ENCODE measurements at places on chromosomes 7 and 10.

DNA sequence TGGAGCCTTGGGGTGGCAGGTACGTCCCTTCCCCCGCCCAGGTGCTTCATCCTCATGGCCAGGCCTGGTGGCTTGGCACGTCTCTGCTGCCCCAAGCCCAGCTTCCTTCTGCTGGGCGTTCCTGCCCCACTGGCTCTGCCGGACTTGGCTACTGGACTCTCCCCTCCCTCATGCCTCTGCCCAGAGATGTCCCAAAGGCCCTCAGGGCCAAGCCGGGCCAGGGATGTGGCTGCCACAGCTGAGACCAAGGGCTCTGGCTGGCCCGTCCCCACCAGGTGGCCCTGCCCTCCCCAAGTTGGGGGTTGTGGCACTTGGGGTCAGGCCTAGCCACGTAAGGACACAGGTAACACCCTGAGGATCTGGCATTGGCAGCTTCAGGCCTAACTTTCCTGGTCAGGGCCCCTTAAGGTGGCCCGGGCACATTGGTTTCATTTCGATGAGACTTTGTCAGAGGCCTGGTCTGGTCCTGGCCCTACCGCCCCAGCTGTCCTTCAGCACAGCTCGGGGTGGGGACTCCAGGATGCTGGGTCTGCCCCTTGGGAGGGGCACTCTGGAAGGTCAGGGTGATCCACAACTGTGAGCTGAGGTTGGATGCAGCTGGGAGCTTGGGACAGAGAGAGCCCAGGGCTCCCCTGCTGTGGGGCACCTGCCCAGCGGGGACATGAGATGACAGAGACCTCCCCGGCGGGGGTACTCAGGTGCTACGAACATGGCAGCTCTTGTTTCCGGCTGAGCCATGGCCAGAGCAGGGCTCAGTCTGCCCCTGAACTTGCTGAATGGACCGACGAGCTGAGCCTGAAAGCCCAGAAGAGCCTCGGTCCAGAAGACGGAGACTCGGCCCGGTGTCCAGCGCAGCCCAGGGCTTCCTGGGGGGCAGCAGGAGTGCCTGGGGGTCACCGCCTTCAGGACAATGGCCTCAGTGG is 2.9 kb downstream of the BHLHA15 start:
- DNase-seq = no peak

DNA sequence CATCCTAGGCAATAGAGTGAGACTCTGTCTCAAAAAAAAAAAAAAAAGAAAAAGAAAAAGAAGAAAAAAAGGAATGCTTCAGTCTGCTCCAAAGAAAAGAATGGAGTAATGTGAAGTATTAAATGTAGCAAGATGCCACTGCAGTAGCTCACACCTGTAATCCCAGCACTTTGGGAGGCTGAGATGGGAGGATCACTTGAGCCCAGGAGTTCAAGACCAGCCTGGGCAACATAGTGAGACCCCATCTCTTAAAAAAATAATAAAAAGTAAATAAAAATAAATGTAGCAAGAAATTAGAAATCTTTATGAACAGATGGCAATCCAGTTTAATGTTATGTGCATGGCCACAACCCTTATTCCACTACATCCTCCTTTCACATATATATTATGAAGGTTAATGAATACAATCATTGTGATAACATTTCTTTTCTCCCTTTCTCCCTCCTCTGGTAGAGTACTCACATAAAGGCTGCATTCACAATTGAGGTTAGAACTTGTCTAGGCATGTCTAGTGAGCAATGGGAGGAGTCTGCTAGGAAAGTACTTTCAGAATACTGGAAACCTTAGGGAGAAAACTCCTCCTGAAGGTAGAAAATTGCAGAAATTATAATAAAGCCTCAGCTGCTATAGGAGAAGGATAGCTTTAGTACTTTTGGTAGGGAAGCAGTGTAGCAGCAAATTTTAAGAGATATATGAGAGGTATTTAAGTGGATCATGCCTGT is 20.4 kb downstream of the KLLN start:
- DNase-seq = peak; percentile 77

GRCh38 chr7:79425665-79426064 is 27.8 kb downstream of the MAGI2 start:
- DNase-seq = no peak

GRCh38 chr10:69908124-69908523 is 106.4 kb downstream of the COL13A1 start:
- no peak for DNase-seq

DNA sequence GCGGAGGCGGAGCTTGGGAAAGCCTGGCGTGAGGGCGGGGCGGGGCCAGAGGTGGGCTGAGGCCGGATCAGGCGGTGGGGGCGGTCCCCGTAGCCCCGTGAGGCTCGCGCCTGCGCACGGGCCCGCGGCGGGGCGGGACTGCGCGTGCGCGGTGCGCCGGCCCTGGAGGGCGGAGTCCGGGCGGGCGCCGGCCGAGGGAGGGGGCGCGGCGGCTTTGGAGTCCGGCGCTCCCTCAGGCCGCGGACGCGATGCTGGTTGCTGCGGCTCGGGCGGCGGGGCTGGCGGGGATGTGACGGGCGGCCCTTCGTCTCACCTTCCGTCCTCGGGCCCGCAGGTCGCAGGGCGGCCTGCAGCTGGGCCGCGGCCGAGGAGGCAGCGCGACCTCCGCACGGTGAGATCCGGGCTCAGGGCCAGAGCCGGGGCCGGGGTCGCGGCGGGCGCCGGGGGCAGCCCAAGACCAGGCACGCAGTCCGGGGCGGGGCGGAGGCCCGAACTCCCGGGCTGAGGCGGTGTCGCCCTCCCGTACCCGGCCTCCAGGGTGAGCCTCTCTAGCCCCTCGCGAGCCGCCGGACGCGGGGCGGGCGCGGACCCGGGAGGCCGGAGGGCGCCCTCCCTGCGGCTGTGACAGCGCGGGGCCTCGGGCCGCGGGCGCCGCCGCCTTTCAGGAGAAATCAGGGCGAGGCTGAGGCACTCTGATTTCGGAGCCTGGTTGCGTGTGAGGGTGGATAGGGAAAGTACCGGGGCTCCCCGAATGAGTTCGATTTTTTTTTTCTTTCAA is at the start of gene CCSER2:
CCSER2 (plus strand) TSS at position 172 of the 778 bp plus-strand sequence. CDS start 42,464 bp downstream, outside the sequence.
- DNase-seq = peak; percentile 99

DNA sequence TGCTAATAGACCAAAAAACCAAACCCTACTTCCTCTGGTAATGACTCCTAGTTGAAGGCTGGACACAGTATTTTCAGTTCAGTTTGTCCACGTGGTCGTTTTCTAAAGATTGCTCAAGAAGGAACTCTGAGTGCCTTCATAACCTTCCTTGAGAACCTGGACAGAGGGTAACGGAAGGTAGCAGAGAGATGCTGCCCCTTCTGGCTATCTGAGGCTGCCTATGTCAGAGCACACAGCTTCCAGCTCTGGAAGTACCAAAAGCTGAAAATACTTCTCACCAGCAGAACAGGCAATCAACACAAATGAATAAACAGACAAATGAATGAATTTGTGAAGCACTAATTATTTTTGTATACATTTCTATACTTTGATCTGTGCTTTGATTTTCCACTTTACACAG is 85.2 kb downstream of the AMPH start:
- DNase-seq = no peak

GRCh38 chr10:93656155-93656554 is 43.8 kb downstream of the PDE6C start:
- no peak for DNase-seq

- DNase-seq = no peak
Measured at GRCh38 chr10:108616559-108617285, 1306.6 kb downstream of the XPNPEP1 start.

DNA sequence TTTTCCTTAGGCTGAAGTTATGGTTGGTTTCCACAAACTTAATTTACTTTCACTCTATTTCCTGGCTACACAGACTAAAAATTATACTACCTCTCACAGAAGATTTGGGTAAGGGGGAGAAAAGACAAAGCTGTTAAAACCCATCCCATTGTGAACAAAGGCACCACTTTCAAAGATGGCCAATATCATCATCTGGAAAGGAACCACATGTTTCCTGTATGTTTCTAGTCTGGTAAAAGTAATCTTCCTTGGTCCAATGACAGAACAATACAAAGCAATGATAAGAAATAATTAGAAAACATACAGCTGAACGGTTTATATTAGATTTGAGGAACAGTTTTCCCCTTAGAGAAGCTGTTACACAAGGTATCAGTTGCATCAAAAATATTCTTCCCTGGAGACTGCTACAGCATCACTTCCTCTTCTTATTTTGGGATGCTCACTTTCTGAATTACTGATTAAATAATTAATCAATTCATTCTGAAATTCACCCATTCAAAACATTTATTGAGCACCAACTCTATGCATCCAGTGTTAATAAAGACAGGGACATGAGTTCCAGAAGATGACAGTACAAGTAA is 8.5 kb upstream of the SFR1 start:
- no peak for DNase-seq

DNA sequence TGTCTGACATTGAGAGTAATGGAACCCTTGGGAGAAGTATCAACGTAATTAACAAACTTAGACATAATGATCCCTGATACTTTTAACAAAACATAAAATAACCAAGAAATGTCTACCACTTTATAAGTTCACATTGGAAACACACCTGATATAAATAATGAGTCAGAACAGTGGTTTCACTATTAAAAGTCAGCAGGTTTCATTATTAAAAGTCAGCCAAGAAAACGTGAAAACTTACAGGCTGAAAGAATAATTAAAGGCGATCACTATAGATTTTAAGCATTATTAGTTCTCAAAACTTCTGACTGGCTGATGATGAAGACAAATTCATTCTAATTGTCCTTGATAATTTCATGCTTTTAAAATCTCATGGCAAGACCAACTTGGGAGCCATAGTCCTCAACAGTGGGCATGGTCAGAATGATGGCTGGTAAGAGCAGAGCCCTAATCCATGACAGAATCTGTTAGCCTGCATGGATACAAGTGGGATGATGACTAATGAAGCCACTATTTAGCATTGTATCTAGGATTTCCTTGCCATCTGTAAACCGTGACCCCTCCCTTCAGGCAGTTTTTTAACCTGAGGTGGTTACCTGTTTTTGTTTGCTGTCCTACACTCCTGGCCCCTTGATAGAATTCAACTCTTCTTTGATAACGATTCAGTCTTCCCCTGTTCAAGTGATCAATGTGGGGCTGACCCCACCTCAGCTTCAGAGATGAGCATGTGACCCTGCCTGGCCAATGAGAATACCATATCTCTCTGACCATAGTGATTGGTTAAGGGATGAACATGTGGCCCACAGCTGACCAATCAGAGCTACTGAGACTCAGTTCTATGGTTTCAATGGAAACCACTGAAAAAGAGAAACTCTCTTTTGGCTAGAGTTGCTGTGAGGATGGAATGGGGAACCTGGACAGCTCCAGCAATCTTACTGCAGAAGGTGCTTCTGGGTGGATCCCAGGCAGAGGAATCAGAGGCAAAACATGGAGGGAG is 151.0 kb downstream of the PLPP4 start:
- no peak for DNase-seq

- DNase-seq = peak; percentile 51
Measured at GRCh38 chr7:10212649-10213048, 761.0 kb upstream of the PHF14 start.

DNA sequence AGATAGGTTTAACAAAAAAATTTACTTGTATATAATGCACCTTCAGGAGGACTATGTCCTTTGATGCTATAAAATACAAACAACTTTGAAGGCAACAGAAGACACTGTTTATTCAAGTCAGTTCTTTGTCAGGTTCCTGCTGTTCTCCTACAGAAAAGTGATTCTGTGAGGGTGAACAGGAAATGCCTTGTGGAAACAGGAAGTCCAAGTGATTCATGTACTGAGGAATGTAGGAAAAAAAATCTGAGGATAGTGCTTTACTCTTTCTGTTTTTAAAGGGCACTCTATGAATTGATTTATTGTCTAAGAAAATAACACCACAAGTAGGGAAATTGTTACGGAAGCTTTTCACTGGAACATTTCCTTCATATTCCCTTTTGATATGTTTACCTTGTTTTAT is 171.9 kb downstream of the HDAC9 start:
- peak; percentile 60 for DNase-seq

DNA sequence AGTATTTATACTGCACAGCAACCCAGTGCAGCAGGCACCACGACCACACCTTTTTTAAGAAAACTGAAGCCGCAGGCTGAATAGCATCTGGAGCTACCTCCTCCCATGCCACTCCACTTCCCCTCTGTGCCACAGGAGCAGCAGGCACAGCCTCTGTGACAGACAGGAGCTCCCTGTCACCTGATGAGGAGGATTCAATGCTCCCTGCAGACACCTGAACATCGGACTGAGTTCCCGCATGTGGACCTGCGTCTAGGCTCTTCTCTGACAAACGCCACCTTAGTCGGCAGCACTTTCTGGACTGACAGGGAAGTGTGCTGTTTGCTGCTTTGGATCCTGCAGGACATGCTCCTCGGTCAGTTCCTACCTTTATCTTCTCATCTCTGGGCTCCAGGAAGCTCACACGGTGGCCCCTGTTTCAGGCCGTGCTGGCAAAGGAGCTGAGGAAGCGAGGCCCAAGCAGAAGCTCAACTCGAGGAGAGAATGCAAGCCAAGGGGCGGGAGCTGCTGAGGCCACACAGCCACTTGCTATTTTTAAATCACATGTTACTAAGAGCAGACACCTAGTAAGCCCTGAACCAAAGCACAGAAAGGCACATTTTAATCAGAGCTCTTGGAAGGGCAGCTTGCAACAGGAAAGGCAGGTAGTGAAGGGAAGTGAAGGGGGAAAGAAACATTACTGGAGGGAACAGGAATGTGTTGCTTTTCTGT is 56.6 kb downstream of the VOPP1 start:
- DNase-seq = no peak

DNA sequence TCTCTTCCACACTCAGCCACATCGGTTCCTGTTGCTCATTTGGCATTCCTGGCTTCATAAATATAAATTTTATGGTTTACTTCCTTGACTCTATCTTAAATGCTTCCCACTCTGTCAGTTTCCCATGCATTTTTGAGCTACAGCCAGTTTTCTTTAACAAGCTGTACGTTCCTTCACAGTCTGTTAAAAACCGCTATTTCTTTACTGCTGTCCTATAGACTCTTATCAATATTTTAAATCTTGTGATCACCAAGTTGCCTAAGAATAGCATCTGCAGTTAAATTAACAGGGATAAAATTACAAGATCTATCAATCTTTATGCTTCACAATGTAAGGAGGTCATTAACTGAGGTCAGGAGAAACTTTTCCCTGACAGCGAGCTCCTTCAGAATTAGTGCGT is 103.1 kb upstream of the RHOBTB1 start:
- no peak for DNase-seq

DNA sequence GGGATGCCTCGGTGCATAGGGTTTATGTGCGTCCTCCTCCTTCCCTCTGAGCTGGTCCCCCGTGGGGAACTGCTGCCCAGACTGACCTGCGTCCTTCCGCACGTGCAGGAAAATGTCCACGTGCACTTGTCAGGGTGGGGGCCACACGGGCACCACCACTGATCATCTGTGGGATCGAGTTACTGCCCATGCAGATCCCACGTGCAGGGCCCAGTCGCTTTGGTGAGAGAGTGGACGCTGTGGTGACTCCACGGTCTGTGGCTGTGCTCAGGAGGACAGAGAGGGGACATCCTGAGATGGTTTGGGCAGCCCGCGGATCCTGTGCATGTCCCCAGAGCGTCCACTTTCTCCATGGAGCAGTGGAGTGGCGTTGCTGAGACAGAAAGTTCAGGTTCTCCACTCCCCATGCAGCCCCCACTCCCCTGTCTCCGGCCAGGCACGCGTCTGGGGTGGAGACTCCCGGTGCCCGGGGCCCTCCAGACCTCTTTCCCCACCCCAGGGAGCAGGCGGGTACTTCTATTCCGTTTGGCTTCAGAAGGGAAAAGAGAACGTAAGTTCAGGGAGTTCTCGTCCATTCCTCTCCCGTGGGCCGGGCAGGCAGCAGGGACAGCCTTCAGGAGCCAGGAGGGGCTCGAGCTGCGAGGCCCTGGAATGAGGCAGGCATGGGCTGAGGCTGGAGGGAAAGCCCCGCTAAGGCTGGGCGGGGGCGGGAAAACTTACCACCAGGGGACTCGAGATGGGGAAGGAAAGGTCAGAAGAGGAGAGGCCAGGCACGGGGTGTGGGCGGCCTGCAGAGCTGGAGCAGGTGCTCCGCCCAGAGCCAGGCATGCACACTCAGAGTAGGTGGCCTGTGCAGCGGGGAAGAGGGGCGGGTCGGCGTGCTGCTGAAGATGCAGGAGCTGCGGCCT is 59.9 kb downstream of the EGFR start:
- DNase-seq = no peak
